ENCODE measurements at places on chromosomes 2 and 18.

GRCh38 chr18:37162551-37162950 lies 333.6 kb downstream of the KIAA1328 start:
- no peak for DNase-seq

DNA sequence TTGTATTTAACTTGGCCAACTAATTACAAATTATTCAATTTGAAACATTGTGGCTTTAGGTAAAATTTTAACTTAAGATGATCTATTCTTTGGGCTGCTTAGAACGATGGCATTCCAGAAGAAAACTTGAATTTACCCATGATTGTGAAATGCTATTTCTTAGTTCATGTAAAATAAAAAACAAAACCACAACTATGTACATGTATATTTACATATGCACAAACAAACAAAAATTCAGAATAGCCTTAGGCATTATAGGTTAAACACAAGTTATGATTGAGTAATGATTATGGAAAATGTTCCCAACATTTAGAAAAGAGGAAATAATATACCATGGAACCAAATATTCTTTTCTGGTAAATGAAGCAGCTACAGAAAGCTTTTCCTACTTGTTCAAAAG lies 3.5 kb upstream of the SMCHD1 start:
- DNase-seq = no peak

- no peak for DNase-seq
Measured at GRCh38 chr2:126729896-126730295, 73.9 kb downstream of the GYPC start.

- no peak for DNase-seq
Measured at GRCh38 chr2:176388861-176389260, 119.6 kb downstream of the MTX2 start.

GRCh38 chr2:215828528-215829184 lies 184.7 kb downstream of the MREG start:
- peak; percentile 28 for DNase-seq

GRCh38 chr2:191020742-191021381 lies 6.9 kb upstream of the STAT1 start:
- no peak for DNase-seq

DNA sequence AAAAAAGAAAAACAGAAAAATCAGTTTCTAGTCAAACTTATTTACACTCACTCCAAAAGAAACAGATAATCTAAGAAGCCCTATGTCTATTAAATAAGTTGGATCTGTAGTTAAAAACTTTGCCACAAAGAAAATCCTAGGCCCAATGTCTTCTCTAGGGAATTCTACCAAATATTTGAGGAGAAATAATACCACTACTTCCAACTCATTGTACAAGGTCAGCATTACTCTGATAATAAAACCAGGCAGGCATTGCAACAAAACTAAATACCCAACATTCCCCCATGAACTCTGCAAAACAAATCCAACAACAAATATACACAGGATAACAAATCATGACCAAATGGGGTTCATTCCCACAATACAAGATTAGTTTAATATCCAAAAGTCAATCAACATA lies 73.8 kb upstream of the ST8SIA5 start:
- DNase-seq = no peak

DNA sequence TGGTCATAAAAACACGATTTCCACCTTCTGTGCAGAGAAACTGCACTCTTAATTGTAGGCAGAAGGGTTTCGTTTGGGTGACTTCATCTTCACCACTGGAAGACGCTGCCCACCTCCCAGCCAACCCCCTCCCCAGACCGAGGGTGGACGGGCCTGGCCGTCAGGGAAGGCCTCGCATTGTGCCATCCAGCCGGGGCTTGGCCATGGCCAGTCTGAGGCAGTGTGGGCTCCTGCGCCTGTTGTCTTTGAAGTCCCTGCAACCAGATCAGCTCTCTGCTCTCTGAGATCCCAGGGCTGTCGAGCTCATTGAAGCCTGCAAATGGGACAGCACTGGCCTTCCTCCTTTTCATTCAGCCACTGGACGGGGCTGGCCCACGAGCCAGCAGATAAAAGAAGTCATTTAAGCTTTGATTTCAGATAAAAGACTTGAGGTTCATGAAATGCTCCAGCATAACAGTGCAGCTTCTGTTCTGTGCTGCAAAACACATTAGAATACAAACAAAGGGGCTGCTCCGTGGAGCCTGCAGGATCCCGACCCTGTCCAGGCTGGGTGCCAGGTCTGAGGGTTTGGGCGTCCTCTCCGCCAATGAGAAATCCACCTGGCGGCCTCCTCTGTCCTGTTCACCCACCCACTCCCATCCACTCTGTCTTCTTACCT lies 253.5 kb downstream of the LDLRAD4 start:
- no peak for DNase-seq

DNA sequence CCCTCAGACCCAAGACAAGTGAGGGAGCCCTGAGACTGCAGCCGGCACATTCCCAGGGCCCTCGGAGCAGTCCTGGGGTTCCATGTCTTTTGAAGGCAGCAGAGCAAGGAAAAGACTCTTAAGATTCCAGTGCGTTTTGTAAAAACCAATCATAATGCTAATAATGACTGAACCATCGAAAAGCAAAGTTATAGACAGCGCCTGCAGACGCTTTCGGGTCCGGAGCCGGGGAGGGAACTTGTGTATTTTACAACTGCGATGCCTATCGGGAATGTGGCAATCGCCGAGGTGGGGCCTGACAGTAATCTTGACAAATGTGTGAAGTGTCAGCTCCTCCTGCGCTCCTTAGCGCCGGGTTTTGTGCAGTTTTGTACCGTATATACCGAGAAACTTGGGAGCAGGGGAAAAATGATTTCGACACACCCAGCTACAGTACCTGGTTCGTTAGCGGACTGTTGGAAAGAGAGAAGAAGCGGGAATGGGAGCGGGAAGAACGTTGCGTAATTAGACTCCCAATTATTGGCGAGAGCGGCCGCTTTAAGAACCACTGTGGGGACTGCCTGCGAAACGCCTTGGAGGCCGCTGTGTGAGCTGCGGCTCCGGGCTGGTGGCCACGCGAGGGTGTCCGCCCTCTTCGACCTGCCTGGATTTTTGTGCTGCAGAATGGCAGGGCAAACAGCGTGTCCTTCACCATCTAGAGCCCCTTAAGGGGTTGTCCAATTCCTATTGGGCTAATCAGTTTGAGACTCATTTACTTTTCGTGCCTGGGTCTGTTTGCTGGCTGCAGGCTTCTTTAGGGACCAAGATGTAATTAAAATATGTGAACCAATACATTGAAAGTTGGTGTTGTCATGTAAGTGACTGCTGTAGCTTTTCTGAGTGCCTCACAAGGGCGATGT lies 2.4 kb downstream of the EPAS1 start:
- no peak for DNase-seq
